NCI-H1930 (cell line): ENCODE measurements at places on chromosomes 2 and 18.
A peak's percentile ranks its signal among the peaks of the same experiment; 100 is the strongest.

- DNase-seq: no peak
Observed at GRCh38 chr2:69989009-69989408, 27.6 kb upstream of the ASPRV1 start.

DNA sequence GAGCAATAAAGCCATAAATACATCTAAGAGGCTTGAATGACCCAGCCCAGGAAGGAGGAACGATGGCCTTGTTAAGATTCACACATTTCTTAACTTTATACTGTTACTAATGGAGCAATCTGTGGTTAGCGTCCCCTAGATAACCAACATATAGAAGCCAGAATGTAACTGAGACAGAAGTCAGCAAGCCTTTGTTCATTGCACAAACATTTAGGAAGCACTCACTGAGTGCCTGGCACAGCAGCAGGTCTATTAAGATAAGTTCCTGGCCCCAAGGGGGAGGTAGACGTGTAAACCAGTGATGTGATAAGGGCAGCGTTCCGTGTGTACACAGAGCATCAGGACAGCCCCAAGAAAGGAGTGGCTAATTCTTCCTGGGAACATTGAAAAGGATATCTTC, 63.6 kb upstream of the ATL2 start:
- DNase-seq: no peak

GRCh38 chr2:24822049-24822706, 29.0 kb downstream of the CENPO start:
- no peak for DNase-seq

DNA sequence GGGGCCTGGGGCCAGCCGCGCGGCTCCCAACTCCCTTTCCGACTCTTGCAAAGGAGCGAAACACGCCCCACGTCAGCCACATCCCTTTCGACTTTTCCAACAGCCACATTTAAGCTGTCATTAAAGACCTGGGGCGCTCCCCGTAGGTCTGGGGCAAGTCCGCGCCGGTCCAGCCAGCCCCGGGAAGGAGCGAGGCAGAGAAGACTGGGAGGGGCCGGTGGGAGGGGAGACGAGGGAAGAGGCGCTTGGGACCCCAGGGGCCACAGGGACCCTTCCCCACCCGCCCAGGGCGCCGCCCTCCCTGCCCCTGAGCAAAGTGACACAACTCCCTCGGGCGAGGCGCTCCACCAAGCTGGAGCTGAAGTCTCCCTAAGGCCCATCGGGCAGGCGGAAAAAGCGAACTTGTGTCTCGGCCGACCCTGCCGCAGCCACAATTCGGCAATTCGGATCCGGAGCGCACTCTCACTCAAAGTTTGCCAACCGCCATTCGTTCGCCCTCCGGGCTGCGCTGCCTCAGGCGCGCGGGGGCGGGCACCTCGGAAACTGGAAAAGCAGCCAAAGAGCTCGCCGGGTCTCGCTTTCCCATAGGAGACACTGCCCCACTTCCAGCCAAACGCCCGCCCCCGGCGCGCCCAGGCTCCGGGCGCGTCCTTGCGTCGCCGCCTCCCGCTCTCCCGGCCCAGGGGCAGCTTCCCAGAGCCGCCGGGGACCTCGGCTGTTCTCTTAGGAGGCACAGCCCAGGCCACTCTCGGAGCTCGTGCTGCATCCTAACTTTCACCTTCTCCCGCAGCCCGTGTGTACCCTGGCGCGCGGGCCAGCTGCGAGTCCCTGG, 1.1 kb upstream of the KCTD1 start:
- DNase-seq: peak; percentile 32

DNA sequence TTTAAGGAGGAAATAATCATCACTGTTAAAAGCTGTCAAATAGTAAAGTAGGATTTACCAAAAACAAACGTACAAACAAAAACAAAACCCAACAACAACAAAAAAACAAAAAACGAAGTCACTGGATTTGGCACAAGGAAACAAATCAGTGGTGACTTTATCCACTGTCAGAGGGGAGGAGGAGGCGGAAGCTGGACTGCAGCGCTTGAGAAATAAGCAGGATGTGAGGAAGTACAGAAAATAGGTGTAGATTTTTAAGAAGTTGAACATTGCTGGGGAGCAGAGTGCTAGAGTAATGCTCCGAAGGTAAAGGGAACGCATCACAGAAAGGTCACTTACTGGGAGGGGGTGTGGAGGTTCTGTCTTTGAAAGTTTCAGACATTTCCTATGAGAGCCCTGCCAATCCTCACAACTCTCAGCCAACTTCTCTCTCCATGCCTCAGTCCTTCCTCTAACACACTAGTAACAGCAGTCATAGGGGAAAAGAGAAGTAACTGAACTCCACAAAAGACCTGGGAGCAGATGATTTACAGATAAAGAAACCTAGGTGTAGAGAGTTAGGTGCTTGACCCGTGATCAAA, 220.2 kb upstream of the SMAD7 start:
- DNase-seq: no peak

DNA sequence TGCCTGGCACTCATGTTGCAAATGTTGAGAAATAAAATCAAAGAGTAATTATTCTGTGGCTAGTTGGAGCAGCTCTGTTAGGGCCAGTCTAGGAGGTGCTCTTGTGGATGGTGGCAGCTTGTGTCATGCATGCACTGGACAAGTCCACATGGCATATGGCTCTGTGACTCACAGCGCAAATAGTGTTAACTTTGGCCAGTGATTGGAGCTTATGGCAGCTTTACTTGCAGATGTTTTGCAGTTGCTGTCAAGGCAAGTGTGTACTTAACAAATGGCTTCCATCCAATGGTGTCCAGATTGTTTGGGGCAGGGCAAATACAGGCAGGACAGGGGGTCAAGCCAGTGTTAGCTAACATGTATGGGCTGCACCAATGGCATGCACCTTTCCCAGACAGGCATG, 26.1 kb upstream of the TMX3 start:
- no peak for DNase-seq

DNA sequence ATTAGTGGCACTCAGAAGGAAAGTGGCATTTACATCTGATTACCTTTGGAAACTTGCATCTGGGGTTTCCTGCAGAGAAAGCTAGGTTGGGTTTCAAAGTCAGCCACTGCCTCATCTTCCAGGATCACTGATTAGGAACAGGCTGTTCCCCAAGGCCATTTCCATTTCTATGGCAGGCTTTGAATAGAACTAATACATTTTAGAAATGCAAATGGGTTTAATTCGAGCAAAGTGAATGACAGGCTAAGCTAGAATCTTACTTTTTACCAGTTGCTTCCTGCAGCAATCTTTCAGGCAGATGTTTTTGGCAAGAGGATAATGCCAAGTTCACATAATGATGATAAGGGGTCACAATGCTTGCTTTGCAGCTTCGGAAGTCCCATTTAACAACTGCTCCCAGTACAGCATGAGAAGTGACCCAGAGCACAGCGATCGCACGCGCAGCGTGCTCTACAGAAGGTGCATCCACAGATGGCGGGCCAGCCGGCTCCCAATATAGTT, 336.7 kb downstream of the LPIN1 start:
- no peak for DNase-seq

DNA sequence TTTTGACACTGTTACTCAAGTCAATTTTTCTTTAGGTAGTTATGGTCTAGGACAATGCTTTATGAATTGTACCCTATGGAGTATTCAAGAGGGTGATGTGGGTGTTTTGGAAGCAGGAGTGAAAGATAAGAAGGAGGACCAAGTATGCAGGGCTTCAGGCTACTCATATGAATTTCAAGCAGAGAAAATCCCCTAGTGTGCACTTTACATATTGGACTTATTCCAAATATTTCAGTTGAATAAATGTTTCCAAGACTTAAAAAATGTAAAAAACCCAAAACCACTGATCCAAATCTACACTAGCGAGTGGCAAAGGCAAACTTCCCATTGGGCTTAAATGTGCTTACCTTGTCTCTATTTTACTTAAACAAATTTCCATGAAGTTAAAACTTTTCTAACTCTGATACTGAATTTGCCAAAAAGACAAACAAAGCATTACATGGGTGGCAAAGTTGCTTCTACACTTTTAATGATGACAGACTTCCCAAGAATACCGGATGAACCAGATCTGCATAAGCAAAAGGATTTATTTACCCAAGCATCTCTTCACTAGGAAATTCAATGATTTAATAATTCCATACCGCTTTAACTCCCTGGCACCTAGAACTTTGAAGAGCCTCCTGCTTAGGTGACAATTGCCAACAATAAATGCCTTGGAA, 1233.5 kb upstream of the NXPH2 start:
- no peak for DNase-seq

DNA sequence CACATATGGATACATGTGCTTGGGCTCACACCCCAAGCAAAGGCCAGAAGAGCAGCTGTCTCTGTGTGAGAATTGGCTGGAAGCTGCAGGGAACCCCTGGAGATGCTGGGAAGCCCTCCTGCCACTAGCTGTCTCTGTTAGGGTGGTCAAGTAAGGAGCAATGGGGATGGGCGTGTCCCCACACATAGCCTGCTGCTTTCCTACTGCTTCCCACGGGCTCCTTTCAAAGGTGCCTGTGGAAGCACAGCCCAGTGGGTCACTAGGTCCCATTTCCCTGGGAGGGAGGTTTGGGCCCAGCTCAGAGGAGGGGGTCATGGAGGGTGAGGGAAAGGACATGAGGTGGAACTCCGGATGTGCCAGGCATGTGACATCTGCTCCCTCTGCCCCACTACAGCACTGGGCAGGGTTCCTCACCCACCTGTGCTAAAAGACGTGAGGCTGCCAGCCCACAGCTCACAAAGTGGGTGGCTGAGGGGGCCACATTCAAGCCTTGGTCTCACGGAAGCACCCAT, 24.4 kb upstream of the MAL start:
- no peak for DNase-seq

DNA sequence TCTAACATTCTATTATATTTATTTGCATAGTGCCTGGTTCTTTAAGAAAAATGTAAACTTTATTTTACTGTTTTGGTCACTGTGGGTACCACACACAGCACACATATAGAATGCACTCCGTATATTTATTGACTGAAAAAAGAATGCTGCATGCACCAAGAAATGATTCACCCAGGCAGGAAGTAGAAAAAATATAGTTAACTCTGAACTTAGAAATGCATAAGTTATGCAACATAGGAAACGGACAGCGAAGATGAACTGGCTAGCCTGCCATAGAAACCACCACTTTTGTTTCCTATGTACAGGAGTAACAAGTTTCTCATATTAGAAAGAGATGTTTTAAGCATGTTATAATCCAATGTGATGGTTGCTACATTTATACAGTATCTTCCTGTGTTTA, 635.8 kb downstream of the DSC3 start:
- no peak for DNase-seq

DNA sequence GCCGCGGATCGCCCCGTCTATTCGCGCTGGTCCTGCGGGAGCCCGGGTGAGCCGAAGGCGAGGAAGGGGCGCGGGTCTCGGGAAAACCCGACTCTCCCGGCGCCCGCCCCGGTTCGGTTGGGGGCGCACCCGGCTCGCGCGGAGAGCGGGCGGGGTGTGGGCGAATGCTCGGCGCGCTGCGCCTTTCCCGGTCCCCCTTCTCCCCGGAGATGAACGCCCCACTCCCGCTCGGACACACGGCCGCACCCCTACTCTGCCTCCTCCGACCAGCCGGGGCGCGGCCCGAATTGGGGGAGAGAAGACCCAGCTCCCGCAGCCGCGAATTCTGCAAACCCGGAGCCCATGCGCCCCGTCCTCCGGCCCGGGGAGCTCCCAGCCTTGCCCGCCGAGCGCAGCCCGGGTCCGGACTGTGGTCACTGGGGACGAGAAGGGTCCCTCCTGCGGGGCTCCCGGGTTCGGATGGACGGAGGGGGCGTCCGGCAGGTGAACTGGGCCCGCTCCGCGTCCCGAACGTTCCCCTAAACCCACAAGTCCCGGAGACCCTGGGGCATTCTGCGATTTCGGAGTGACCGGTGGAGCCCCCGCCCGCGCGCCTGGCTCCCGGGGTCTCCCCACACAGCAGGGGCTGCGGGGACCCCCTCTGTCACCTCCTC, 734 bp downstream of the KCNG2 start:
- no peak for DNase-seq

GRCh38 chr2:174744111-174744510, 20.2 kb downstream of the CHRNA1 start:
- no peak for DNase-seq

GRCh38 chr18:28115149-28115550, 61.8 kb downstream of the CDH2 start:
- DNase-seq: no peak

GRCh38 chr2:217846321-217846743, 156.5 kb downstream of the TNS1 start:
- no peak for DNase-seq

- no peak for DNase-seq
Observed at GRCh38 chr2:62856228-62857040, 150.9 kb downstream of the EHBP1 start.

DNA sequence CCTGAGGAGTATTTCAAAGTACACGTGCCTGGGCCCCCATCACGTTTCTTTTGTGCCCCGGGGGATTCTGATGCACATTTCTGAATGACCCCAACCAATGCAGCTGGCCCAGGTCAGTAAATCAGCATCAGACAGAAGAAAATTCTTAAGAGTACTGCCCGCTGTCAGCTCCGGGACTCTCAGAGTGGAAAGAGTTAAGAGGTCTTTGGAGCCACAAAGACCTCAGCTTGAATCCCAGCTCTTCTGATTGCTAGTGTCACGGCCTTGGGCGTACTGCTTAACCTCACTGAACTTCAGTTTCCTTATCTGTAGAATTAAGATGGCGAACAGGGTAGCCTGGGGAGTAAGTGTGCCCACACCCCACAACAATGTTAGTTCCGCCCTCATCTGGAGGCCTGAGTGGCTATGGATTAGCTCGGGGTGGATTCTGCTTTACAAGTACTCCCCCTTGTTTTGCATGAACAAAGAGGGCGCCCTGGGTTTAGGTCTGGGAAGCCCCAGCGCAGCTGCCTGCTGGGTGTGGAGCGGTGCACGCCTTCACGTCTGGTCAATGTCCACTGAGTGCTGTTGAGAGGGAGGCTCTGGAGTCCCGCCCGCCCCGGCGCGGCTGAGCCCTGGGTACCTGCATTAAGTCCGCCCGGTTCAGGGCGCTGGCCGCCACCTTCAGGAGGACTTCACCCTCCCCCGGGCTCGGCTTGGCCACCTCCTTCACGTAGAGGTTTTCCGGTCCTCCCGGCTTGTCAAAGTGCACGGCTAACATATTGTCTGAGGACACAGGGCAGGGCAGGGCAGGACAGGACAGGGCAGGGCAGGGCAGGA, 858 bp downstream of the TP53I3 start:
- DNase-seq: peak; percentile 81
